Thoracic aorta (tissue), 2 donors: ENCODE measurements at places on chromosomes 1 and 21. TPM values are rescaled to one million over a fixed set of nuclear protein-coding genes. Genes with fewer than 3 reads are reported as not detected.

DNA sequence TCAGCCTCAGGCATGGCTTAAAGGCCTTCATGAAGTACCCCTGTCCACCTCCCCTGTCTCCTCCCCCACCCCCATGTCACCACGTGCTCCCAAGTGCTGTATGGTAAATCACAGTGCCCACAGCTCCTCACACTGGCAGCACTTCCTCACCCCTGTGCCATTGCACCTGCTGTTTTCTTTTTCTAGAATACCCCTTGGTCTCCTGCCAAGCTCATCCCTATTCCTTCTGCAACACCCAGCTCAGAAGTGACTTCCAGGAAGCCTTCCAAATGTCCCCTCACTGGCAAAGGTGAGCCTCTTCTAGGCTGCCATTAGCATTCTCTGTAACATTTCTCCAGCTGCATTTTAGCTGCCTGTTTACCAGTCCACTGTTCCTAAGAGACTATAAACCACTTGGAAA is 9.4 kb downstream of the AKNAD1 start:
- no peak for DNase-seq

DNA sequence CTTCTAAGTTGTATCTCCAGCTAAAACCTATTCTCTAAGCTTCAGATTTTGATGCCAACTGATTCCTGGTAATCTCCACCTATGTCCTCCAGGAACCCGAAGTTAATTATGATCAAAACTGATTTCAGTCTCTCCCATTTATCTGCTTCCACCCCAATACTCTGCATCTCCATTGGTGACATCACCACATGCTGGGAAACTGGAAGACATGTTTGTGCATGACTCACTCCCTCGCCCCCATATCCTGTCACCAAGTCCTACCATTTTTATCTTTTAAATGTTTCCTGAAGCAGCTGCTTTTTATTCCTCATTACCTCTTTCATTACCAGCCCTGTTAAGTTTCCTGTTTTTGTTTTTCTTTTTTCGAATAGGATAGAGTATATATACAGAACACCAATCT is 228.5 kb downstream of the LRRC40 start:
- DNase-seq, result no peak

- no peak for DNase-seq
Measured at GRCh38 chr1:29743264-29743663, 506.9 kb downstream of the PTPRU start.

GRCh38 chr21:43771698-43772424 is 4.2 kb downstream of the CSTB start:
- DNase-seq, result no peak

DNA sequence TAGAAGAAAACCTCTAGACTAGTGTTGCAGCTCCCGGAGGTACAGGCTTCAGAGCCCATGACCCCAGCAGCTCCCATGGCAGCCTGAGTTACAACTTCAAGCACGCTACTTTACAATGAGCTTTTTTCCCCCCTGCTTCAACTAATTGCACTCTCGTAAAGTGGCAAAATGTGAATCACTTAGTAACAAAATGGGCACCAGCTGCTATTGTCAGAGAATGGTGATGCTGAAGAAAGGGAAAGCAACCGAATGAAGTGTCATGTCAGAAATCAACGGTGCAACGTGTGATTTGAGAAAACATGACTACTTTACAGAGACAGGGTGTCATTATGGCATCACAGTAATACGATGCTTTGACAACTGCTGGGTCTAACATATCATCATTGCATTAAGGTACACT is 40.5 kb downstream of the ESRRG start:
- no peak for DNase-seq

SLC45A3 gene
- 5.3 TPM for total RNA-seq
